ENCODE measurements at places on chromosomes 5 and 9. TPM values are rescaled to one million over a fixed set of nuclear protein-coding genes. Genes with fewer than 3 reads are reported as not detected.

Gene ZNF300
- total RNA-seq: 2.0 TPM

Gene SVEP1
- total RNA-seq: 18.6 TPM

DNA sequence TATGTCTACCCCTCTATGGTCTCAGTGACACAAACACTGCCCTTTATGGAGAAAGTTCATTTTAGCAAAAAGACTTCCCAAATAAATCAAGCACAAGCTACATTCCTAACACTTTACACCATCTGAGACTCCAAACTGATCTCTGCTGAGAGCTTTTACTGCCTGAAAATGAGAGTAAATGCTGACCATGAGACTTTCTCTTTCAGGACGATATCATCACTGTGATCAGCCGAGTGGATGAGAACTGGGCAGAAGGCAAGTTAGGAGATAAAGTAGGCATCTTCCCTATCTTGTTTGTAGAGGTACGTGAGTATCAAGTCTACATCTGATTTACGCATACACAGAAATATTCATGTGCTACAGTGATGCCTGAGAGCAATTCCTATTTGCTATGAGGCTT, 67.5 kb downstream of the SH3RF2 start:
- no peak for DNase-seq

DNA sequence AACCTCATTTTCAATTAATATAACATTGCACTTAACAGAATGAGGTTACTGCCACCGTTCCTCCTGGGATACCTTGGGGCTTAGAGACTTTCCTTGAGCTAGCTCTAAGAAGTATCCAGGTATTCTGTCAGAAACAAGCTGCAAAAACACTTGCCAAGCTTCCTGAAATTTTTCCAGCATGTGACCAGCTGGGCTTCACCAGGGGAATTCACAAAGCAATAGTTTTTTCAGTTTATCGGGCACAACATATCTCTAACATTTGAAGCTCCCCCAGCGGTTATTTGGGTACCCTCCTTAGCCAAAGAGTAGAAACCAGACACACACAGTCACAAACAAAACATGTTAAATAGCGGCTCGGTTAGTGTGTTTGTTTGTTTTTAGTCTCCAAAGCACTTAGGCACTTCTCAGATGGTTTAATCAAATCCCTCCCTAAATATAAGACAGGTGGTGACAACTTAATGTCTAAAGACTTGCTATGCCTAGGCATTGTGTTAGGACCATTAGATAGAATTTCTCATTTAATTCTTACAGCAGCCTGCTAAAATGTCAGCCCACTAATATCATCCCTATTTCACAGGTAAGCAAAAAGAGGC, 278.2 kb downstream of the GLIS3 start:
- DNase-seq: no peak

DNA sequence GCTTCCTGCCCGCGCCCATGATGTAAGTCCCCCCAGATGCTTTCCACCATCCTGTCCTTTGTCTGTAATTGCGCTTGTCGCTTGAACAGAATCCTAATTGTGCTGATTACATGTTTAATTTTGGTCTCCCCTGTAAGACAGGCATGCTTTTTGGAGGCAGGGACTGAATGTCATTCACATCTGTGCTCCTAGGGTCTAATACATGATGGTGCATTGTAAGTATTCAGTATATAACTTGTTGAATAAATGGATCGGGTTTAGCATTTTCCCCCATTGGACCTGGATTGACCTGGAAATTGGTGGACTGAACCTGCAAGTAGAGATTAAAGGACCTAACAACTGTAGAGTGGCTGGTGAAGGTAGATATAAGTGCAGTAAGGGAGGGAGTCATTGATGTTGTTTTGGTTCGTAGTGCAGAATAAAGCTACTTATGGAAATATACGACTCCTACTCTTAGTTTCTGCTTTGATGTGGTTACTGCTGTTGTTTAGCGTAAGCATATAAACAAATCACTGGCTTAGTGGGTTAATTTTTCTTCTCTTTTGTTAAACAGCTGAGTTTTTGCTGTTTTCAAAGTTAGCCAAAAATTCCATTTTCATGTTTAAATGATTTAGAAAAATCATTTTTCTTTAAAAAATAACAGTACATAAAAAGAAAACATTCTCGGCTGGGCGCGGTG, 57.3 kb downstream of the TRIO start:
- no peak for DNase-seq

DNA sequence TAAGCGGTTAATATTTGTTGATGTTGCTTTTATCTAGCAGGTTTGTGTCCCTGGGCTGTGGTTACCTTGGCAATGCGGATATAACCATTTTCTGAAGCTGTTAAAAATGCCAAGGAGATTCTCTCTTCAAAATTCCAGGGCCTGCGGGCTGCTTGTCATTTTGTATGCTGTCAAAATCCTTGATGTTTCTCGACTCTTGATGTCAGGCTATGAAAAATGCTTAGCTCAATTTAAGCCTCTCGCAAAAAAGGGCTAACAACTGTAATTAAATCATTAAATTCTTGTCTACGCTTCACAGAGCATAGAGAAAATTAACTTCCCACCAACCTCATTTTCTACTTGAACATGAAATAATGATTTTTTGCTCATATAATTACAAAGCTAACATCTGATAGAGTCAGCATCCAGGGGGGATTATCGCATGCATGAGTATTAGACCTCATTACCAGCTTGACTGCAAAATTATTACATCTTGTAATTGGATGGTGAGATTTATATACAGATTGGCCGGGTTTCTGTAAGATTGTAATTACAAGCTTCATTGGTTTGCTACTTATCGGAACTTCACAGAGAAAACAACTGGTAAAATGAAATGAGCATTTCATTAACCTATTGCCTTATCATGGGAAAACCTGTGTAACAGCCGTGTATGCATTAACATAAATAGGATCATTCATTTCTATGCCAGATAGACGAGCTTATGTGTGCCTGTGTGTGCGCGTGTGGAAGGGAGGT, 83.1 kb upstream of the IRX1 start:
- DNase-seq: no peak

All from left cardiac atrium (tissue), 4 donors.